ENCODE measurements at places on chromosomes 3 and 15.

DNA sequence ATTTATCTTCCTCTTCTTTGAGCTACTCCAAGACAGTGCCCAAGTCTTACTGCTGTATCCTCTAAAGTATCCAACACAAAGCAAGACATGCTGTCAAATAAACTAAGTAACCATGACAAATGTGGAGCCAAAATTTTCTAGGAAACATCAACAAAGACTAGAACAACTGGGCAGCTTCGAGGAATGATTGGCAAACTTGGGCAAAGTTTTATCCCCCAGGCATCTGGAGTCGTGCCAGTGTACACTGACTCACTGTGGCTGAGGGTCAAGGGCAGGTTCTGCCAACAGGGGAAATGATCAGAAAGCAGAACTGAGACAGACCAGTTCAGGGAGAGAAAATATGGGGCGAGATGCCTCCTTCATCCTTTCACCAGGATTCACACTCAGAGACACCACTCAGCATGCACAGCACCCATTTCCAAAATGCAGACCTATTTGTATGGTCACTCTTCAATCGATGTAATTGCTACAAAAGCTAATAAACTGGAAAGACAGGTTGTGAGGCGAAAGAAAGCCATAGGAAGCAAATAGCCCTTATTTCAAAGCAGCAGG, 65.8 kb downstream of the MB21D2 start:
- ATAC-seq: peak; percentile 36

DNA sequence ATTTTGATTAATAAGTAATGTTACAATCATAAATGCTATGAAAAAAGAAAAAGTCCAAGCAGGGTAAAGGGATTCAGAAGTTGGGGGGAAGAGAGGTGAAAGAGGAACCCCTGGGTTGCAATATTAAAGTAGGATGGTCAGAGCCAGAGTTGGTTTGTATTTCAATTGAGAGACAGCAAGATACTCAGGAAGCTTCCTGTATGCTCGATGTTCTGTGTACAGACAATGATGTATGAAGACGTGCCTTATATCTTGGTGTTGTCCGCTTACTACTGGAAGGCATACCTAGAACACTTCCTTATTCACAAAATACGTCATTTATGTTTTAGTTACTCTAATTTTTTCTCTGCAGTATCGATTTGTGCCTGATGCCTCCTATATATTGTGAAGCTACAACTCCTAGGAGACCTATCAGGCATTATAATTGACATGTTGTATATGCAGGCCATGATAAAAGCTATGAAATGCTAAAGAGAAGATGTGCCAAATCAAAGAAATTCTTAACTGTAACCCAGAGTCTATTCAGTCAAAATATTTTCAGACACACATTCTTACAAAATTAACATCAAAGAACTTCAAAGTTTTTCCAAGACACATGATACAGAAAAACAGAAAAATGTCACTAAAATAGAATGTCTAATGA, 87.5 kb downstream of the TBL1XR1 start:
- no peak for ATAC-seq

DNA sequence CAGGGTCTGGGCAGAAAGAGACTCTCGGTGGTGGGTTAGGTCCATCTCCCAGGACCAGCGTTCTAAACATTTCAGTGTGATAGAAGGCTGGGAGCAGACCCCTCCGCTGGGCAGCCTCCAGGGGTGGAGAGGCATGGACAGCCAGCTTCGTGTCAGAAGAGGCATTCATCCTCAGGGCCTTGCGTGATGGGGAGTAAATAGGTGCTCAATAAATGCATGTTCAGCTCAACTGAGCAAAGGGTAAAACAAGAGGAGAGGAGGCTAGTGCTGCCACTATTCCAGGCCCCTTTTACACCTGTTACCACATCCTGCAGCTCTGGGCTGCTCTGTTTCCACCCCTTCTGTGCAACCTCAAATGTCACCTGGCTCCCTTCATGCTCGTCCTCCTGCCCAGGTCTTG, 49.0 kb downstream of the SEMA5B start:
- no peak for ATAC-seq

GRCh38 chr15:54227569-54227968, 249.3 kb downstream of the UNC13C start:
- no peak for ATAC-seq

- no peak for ATAC-seq
These were observed 21.6 kb downstream of the REC114 start for GRCh38 chr15:73464602-73465001.

- no peak for ATAC-seq
These were observed 295.9 kb upstream of the RGMA start for GRCh38 chr15:93384886-93385285.

DNA sequence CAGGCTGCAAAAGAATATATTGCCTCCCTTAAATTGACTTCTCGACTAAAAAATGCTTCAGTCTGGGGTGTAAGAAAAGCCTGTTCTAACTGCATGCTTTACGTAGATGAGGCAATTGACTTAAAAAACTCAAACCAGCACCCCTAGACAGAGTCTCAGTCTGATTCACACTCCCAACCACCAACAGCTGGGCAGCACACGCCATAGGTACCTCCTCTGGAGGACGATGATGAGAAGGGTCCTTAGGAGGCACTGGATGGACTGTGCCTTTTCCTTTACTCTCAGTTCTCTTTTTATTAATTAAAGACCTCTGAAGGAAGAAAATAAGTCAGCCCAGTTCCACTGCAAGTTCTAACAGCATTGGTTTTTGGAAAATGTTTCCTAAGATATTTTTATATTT, 175.0 kb downstream of the PDZRN3 start:
- no peak for ATAC-seq

- no peak for ATAC-seq
These were observed 44.1 kb upstream of the GRAMD1C start for GRCh38 chr3:113794526-113794925.

- ATAC-seq: no peak
These were observed 28.8 kb upstream of the TRA2B start for GRCh38 chr3:185966655-185967054.

DNA sequence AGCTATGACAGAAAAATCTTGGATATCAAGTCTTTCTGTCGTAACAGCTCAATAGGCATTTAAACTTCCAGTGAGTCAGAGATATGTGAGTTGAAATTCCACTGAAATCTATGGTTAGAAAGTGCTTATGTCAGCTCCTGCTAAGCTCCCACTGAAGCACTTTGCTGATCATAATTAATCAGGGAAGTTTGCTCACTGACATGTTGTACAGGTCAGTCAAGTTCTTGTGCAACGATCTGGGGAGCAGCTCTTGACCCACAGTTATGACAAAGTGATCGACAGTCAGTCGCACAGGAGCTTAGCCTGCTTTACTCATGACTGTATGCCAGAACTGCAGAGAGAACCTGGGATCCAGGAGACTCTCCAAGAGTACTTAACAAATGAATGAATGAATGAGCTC, 453.5 kb downstream of the SOX2 start:
- ATAC-seq: peak; percentile 99

DNA sequence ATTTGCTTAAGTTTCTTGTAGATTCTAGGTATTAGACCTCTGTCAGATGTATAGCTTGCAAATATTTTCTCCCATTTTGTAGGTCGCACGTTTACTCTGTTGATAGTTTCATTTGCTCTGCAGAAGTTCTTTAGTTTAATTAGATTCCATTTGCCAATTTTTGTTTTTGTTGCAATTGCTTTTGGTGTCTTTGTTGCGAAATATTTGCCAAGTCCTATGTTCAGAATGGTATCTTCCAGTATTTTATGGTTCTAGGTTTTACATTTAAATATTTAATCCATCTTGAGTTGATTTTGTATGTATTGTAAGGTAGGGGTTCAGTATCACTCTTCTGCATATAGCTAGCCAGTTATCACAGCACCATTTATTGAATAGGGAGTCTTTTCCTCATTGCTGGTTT, 64.9 kb downstream of the CHCHD6 start:
- no peak for ATAC-seq

DNA sequence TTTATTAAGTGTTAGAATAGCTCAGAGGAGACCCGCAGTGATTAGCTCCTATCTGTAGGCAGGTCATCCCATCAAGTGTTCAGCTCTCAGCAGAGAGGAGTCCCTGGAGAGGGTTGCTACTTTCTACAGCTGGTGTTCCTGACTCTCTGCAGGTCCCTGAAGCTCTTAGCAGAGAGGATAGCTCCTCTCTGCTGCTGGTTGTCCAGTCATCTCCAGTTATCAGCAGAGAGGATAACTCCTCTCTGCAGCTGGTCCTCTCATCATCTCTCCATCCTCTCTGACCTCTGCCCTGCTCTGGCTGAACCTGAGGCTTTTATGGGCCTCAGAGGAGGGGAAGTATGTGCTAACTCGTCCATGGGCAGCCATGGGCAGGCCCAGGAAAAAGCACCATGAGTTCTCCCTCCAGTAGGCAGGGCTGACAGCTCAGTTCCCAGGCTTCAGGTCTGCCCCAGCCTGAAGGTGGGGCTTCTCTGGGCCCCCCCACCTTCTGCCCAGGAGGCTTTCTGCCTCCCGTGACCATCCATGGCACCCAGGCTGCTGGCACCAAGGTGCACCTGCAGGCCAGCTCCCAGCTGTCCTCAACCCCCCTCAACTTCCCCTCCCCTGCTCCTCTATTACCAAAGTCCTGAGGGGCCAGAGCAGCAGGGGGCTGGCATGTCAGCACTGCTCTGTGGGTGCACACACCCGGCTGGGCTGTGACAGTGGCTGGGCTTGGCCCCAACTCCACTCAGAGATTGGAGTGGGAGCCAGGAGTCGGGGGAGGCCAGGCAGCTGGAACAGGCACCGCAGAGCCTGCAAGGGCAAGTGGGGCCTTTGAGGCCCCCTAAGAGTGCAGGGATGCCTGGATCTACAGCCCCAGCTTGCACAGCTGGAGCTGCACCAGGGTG, 98.9 kb upstream of the FRMD4B start:
- no peak for ATAC-seq

GRCh38 chr15:52481915-52482314, 46.8 kb downstream of the MYO5A start:
- peak; percentile 76 for ATAC-seq

DNA sequence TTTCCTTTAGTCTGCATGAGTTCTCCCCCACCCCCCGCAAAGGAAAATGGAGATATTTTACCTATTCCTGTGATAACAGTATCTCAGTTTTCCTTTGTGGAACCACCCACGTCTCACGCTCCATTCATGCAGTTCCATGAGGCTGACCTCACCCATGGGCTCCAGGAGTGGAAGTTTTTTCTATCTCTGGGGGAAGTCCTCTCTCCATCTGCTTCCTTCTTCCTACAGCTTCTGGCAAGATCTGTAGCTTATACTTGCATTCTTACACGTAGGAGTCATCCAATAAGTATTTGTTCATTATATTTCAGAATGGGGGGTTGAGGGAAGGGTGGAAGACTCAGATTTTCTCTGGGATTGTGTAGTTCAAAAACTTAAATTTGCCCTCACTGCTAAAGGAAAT, 5.8 kb upstream of the GLCE start:
- ATAC-seq: peak; percentile 62

DNA sequence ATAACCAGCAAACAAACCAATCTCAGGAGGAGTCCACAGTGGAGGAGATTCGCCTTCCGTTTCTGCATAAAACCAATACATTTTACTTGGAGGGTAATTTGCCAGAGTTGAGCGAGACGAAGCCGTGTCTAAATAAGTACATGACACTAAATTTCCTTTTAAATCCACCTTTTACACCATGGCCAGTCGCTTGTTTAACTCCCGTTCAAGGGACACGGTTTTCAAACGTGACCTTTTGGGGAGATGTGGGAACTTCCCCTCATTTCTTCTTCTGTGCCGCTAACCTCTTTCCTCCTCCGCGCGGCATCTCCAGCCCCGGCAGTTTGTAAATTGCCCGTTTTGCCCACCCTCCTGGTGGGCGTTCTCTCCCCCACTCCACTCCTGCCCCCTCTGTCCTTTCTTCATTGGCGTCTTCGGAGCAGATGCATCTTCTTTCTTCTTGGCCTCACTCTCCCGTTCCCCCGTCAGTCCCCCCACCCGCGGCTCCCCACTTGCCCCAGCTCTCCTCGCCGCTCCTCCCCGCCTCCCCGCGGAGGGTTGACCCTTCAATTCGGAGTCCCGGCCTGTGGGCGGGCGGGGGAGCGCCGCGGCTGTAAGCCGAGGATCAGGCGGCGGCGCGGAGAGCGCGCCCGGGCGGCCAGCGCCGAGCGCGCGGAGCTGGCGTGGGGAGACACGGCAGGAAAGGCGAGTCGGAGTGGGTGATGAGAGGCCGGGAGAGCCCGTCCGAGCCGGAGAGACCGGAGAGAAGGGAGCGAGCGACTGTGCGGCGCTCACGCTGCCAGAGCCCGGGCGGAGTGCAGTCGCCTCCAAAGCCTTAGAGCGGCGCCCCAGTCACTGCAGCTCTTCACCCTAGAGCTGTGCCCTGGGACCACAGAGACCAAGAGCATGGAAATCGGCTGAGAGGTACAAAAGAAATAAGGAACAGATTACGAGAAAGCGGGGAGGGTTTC, at the start of gene NLGN1:
Gene NLGN1 (plus strand): TSS at position 584 of the 950 bp plus-strand sequence.
- peak; percentile 62 for ATAC-seq

DNA sequence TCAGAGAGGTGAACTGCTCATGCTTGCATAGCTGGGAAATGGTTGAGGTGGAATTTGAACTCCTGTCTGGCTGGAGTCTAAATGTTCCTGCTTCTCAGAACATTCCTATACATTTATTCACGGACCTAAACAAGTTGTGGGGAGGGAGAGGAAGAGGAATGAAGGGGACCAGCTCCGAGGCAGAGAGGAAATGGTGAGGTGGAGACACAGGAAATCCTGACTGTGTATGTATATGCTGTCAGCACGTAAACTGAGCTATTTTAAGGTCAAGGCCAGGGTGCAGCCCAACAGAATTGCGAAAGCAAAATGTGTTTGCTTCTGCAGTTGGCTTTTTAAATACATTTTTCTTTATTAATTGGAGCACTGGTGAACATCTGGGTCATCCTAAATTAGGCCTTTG, 74.1 kb upstream of the POMGNT2 start:
- ATAC-seq: peak; percentile 78

- ATAC-seq: no peak
These were observed 45.5 kb upstream of the HERC1 start for GRCh38 chr15:63879211-63879610.

DNA sequence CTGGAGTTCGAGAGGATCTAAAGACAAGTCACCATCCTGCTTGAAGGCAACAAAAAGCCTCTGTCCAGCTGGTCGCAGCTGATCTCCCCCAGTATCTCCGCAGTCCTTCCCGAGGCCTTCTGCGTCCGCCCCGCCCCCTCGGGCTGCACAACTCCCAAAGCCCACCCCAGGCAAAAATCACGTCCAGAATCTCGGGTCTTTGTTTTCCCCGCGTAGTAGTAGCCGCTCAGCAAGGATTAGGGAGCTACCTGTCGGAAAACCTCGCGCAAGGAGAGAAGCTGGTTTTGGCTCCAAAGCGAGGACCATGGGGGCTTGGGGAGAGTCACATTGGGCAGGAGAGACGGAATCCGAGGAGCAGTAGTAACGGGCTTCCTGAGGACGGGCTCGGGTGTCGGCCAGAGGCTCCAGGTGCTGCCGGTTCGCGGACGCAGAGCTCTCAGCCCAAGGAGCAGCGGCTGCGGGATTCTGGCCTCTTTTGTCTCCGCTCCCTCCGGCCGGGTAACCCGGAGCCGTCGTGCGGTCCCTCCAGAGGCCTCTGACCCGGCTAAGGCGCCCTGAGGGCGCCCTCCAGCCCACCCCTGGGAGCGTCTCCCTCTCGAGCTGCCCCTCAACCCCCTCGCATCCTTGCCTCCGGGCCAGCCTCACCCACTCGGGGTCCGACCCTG, 401 bp downstream of the ZSCAN29 start:
- ATAC-seq: peak; percentile 30

All from esophagus mucosa (tissue), 1 donor.